ENCODE measurements at places on chromosomes 3 and 15. TPM values are rescaled to one million over a fixed set of nuclear protein-coding genes. Genes with fewer than 3 reads are reported as not detected.

DNA sequence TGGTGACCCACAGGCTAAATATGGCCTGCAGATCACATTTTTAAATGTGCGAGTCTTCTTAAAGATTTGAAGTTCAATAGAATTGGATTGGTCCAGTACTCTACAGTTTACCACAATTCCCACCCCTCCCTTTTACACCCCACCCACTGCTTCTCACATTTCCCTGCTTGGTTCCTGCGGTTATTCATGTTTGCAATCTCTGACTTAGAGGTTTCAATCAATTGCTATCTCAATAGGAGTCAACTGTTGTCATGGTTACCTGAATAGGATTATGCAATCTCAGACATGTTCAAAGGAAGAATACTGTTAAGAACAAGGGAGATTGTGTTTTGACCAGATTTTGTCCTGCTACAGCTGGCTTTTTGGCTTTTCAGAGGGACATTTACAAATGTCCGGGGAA lies 4.9 kb upstream of the C3orf49 start:
- DNase-seq: no peak

GRCh38 chr3:58065700-58066167 lies 57.5 kb downstream of the FLNB start:
- no peak for DNase-seq

- no peak for DNase-seq
Measured at GRCh38 chr3:18134386-18135059, 290.6 kb downstream of the SATB1 start.

GRCh38 chr3:51670823-51671733 lies at the start of gene TEX264:
TSS of gene TEX264 (plus strand) at chr3:51671252. CDS start at chr3:51674305, 3,053 bp downstream.
- DNase-seq: peak; percentile 97

DNA sequence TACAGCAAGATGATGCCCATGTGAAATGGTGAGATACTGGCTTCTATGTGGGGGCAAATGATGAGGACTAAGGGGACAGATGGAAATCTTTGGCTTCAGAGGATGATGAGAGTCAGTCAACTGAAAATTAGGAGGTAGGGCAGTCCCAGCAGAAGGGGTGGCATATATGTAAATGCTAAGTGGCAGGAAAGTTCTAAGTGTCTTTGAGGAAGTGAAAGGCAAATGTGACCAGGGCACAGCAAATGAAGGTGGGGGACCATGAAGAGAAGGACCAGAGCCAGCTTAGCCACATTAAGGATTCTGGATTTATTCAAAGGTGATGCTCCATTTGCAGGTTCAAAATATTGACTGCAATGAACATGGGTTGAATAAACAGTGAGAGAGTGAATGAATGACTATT lies 29.2 kb upstream of the LIMD1 start:
- no peak for DNase-seq

- no peak for DNase-seq
Measured at GRCh38 chr3:72204452-72204851, 419.5 kb upstream of the PROK2 start.

DNA sequence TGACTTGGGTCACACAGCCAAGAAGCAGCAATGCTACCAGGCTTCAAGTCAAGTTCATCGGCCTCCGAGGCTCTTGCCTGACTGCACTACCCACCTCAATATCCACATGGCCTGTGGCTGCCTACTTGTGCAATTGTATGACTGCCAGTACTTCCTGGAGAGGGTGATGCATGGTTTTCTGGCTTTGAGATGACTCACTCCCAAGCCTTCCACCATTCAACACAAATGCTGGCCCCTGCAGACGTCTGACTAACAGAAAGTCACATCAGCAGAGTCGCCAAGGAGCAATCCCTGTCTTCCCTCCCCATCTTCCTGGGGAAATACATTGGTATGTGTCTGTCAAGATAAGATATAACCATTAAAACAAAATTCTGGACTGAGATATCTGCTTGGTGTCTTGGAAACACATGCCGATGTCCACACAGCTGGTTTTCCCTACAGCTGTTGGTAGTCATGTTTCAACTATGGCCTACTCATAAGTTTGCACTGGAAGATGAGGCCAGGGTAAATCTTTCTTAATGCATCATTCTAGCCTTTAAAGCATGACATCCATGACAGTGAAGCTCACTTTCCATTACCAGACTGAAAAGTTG lies 79.6 kb upstream of the SPATA12 start:
- no peak for DNase-seq

DNA sequence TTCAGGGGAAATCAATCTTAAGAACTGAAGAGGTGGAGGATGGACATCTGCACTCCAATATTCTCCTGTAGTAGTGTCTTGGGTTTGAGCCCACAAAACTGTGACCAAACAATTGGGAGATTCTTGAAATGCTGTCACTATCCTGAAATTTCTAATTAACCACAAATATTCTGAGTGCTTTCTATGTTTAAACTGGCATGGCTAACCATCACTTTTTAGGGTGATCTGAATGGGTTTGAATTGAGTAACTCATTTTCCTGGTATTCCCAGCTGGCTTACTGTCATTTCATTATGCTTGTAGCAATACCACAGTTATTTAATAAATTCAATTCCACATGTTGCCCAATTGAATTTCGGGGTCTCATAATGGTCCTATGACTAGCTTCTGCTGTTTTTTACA lies 216.9 kb upstream of the DCBLD2 start:
- no peak for DNase-seq

GRCh38 chr3:83093222-83093572 lies 1331.8 kb upstream of the GBE1 start:
- no peak for DNase-seq

Gene CASR
- total RNA-seq: not detected

Measured in lower leg skin (tissue), 4 donors.